ENCODE measurements at places on chromosomes 5 and 9. TPM values are rescaled to one million over a fixed set of nuclear protein-coding genes. Genes with fewer than 3 reads are reported as not detected.

- DNase-seq: peak; percentile 28
These were observed 156.2 kb upstream of the S1PR3 start for GRCh38 chr9:88835038-88835466.

DNA sequence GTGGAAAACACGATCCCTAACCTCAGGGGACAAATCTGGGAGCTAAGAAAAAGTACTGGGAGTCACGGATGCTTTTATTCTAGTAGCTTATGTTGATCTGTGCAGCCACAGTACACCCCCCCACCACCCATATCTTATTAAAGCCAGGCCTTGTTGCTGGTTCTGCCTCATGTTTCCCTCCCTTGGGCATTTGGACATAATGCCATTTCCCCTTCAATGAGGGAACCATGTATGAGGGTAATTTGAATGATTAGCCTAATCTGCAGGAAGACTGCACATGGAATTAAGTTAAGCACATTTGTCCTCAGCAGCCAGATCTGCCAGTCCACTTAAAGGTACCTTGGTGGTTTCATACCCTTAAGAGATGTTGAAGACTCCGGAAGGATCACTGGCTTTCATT lies 102.0 kb downstream of the ARHGAP26 start:
- DNase-seq: no peak

GRCh38 chr5:1853531-1853930 lies 29.2 kb downstream of the IRX4 start:
- DNase-seq: no peak

- DNase-seq: no peak
These were observed 152.4 kb downstream of the RAPGEF6 start for GRCh38 chr5:131482617-131483016.

- no peak for DNase-seq
These were observed 415.0 kb downstream of the NFIB start for GRCh38 chr9:13898957-13899356.

DNA sequence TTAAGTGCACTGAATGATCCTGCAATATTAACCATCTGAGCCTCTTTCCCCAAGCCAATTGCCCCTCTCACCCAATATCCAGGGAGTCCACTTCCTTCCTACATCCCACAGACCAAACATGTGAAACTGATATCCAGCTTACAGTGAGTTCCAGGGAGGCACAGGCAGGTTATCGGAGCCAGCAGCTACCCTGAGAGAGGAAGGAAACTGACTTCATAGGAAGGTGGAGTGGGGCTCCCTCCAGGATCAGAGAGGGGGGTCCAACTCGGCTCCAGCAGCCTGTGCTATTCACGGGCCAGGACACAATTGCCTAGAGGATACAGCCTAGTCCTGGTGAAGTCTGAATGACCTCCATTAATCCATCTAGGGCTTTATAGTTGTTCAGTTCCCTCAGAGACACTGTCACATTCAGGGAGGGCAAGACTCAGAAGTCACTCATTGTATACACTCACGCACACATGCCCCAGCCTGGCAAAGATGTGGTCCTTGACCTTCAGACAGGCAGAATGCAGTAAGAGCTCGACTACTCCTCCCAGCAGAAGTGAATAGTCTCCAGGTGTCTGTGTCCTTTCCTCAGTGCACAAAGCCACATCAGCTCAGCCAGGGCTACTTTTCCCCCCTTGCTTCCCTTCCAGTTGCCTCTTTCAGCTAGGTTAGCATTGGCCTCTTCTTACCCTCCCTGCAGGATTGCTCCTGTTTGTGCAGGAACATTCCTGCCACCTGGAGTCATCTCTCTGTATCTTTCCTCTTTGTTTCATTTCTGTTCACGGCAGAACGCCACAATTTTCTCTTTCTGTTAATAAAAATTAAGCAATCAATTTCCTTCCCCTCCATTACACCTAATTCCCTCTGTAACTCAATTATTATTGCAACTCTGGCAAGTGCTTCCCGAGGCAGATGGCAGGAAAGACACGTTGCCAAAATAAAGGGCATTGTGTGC lies 501.7 kb downstream of the ARHGEF28 start:
- no peak for DNase-seq

GRCh38 chr5:29796013-29796412 lies 1397.5 kb upstream of the CDH6 start:
- no peak for DNase-seq

- DNase-seq: no peak
These were observed 193.6 kb downstream of the SREK1 start for GRCh38 chr5:66337626-66338226.

Gene HSD17B3
- total RNA-seq: not detected

Gene GDF9
- total RNA-seq: 1.7 TPM

Gene TAF1L
- not detected for total RNA-seq

Gene MED7
- total RNA-seq: 19.6 TPM

Gene CREBRF
- total RNA-seq: 14.5 TPM

Data from OCI-LY7 (cell line).